ENCODE measurements at places on chromosomes 6 and 20.
A peak's percentile ranks its signal among the peaks of the same experiment; 100 is the strongest.

DNA sequence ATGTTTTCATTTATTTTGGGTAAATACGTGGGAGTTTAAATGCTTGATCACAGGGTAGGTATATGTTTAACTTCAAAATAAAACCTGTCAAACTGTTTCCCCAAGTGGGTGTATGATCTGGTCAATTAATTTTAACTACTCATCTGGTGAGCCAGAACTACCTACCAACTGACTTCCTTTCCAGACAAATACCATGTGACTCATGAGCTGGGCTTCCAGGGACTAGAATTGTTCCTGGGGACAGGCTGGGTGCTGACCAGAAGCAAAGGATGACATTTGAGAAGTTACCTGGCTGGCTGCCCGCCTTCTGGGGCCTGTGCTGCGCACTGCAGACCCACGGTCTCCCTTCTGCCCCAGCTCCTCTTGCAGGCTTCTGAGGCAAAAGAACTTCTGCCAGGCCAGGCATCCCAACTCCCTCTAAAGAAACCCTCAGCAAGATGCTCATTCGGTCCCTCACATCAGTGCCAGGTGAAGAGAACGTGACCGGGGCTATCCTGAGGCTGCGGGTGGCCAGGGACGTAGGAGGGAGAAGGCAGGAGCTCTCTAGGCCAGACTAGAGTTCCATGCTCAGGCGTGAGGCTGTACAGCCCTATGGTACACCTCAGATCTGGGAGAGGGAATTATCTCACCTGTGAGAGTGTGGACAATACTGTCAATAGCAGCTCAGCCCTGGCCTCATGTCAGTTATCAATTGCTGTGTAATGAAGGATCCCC is 103.6 kb downstream of the JPH2 start:
- no peak for DNase-seq

GRCh38 chr6:32972353-32973143 is 4.2 kb downstream of the BRD2 start:
- no peak for DNase-seq

- DNase-seq = no peak
These were observed 66.3 kb upstream of the CD93 start for GRCh38 chr20:23152308-23152892.

DNA sequence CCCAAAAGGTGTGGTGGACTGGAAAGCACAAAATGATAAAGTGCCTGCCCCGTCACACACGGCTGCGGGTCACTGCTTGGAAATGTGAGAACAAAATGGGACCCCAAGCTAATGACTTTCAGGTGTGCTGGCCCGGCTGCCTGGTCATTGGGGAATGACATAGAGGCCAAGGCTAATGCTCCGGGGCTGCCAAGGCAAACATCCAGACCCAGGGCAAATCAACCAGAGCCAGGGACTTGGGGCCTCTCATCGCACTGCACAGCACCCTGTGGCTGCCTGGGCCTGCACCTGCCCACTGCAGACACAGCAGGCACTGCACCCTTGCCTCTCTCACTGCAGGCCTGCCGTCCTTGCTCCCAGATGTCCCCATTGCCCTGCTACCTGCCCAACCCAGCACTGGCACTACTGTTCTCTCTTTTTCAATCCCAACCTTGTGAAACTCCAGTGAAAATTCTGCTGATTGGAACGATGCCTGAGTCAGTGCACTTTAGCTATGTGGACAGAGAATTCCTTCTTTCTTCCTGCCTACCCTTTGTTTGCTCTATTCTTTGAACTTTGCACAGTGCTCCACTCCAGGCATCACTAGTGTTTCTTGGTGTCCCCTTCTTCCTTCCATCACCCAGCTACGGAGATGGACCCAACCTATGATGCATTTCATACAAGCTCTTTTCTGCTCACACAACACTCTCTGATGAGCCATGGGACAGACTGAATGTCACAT is 849.5 kb downstream of the MAFB start:
- DNase-seq = no peak

- DNase-seq = no peak
These were observed 835.3 kb upstream of the CITED2 start for GRCh38 chr6:140209775-140210174.

- peak; percentile 27 for DNase-seq
These were observed 977.7 kb upstream of the SLC35B3 start for GRCh38 chr6:9412951-9413559.

DNA sequence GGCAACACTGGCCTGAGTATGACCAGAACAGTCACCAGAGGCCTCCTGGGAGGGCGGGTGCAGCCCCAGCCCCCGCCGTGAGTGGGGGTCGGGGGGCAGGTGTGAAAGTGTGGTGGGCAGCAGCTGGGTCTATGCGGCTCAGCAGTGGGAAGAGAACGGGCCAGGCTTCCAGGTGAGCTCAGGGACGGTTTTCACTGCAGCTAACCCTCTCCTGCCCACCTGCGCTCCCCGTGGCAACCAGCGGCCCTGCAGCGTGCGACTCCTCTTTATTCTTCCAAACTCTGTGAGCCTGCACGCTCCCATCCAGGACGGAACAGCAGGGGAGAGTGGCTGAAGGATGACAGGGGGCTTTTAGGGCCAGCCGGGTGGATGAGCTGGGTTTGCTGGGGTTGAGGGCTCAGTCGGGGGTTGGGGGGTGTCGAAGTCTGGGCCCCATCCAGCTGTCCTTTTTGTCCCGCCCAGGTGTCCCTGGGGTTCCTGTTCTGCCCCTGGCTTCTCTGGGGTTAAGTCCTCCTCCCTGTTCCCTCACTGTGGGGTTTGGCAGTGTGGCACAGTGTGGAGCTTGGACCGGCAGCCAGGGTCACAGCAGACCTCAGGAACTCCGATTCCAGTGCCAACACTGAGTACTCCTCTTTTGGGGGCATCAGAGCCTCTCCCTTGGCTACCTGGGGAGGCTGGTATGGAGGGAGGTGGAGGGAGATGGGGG is 859 bp upstream of the BIRC7 start:
- no peak for DNase-seq

GRCh38 chr20:60512443-60512842 is 554.2 kb downstream of the CDH26 start:
- DNase-seq = peak; percentile 22

- DNase-seq = no peak
These were observed 38.9 kb upstream of the NKX2-4 start for GRCh38 chr20:21436205-21436604.

DNA sequence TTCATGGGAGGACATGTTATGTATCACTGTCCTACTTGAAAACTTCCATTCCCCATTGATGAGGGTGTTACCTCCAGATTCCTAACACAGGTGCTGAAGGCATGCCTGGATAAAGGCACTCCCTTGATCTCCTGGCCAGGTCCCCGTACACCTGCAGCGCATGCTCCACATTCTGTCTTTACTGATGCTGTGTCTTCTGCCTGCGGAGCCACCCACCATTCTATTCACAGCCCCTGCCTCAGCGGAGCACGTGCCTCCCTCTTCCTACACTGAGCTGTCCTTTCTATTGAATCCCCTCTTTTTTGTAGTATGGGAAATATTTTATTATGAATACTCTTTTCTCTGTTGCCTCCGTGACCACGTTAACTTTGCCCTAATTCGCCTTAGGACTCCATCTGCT is 25.0 kb downstream of the PTPN1 start:
- DNase-seq = no peak

GRCh38 chr20:32072168-32072750 is 20.2 kb downstream of the HCK start:
- no peak for DNase-seq

DNA sequence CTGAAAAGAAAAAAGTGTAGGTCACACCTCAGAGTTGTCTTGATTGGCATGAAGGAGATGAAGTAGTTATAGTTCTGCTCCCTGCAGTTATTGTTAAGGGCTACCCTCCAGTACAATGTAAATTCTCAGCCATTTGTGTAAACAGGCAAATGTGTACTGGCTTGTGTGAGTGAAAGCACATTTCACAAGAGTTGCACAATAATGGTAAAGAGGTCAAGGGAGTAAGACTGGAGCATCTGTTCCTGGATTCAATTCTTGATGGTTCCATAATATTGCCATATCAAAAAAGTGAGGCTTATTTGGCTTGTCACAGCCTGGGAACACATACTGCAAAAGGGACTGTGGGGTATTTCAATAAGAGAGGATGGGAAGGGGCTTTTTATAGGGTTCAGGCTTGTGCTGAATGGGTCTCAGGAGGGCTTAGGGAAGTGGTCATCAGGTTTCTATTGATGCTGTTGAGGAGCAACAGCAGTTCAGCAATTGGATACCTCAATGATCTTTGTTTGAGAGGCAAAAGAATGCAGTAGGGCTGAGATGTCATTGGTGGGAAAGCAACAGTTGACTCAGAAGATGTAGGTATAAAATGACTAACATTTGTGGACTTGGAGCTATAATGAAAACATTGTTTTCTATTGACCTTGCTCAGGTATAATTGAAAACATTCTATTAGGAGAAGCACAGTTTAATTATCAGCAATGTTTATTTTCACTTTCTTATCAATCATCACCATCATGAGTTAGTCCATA is 402.6 kb downstream of the BCKDHB start:
- no peak for DNase-seq

DNA sequence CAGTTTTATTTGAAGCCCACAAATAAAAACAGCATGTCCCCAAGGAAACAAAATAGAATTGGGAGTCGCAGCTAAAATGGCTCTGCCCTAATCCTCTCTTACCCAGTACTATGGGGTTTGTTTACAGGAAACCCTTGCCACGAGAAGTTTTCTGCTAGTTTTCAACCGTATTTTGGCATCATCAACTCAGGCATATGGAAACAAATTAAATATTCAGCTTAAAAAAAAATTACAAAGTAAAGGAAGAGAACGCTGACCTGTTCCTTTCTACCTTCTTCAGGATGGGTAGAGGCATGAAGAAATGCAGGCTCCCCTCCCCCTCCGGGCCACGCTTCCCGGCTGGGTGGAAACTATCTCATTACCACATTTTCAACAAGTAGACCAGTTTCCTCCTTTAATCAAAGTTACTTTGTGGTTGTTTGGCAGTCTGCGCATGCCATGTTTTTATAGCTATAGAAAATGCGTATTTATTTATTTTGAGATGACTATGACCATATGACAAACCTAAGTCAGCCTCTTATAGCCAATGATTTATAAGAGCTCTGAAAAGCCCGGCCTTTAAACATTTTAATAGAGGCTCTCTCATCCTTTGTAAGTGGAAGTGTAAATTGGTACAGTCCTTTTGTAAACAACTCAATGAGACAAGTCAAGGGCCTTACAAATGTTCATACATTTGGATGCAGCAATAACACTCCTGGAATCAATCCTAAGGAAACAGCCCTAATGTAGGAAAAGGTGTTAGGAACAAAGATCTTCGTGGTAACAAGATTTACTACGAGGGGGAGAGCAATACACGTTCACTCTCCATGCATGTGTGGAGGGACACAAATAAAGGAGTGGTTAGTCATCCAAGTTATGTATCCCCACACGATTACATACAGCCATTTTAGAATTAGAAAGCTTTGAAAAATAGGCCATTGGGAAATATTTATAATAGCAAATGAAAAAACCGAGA is 16.1 kb upstream of the ZNF217 start:
- DNase-seq = no peak

- DNase-seq = no peak
These were observed 41.4 kb downstream of the KIZ start for GRCh38 chr20:21167261-21167660.

GRCh38 chr20:21453690-21454089 is 56.4 kb upstream of the NKX2-4 start:
- no peak for DNase-seq

- DNase-seq = no peak
These were observed 25.0 kb downstream of the HEBP2 start for GRCh38 chr6:138428944-138429598.

GRCh38 chr6:296151-297122 is 4.2 kb downstream of the DUSP22 start:
- DNase-seq = no peak

DNA sequence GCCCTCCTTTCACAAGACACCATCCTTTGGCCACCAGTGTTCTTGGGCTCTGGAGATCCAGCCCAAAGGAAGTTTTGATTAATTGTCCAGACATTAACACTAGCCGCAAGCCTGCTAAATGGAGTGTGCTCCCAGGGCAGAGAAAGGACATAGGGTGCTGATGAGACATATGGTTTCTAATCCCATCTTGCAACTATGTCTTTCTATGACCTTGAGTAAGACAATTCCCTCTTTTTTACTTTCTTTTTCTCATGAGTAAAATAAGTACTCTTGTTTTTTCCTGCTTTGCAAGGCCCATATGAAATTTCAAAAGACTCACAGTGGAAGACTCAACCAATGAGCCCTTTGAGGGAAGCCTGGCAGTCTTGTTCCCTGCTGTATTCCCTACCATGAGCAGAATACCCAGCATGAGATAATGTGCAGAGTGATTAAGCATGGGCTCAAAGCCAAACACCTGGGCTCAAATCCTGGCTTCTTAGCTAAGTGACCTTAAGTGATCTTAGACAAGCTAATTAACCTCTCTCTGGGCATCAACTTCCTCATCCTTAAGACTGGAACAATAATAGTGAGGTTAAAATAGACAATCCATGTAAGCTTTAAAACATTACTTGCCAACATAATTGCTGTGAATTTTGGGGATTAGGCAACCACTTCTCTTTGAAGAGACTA is at the start of gene WFDC10B:
TSS of gene WFDC10B (minus strand) at position 51 of the 669 bp plus-strand sequence. CDS start 19,027 bp downstream, outside the sequence.
- no peak for DNase-seq

DNA sequence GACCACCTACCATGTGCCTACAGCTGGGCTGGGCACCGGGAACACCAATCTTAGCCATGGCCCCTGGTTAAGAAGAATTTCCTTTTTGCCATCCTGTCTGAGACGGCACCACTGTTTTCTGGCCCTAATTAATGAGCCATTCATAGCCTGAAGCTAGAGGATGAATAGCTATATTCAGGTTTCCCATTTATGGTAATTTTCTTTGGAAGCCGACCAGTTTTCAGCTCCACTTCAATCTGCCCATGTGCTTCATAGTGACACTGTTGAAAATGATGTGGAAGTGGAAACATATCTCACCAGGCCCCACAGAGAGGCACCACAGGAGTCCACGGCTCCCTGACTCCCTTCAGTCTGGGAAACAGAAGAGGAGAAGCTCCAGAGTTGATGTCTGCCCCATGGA is 22.6 kb upstream of the ULBP3 start:
- no peak for DNase-seq

GRCh38 chr6:102137859-102138258 is 744.4 kb downstream of the GRIK2 start:
- DNase-seq = no peak
